Renal cortex interstitium (tissue), 15 donors: ENCODE measurements at places on chromosomes 13 and 19. TPM values are rescaled to one million over a fixed set of nuclear protein-coding genes. Genes with fewer than 3 reads are reported as not detected.

- no peak for DNase-seq
Measured at GRCh38 chr19:47820410-47820809, 1.3 kb upstream of the CRX start.

DNA sequence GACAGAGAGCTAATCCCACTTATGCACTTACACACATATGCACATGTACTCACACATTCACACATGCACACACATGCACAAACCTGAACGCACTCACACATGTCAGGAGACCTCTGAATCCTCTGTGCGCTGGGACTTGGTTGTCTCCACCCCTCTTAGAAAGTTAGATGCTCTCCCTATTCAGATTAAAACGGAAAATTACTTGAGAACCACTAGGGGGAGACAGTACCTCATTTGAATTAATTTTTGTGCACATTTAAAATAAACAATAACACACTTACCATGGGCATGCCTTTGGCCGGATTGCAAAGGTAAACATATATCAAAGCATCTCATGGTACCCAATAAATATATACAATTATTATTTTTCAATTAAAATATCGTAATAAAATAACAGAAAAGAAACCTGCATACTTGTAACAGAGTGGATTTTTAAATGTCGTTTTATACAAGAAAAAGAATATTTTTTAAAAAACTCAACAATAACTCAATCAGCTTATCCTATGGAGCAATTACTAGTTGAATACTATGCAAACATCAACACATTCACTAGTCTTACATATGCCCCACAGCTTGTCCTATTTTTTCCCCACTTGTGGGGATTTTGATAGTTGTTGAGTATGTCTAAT is 9.5 kb upstream of the LILRB4 start:
- DNase-seq, result no peak

- DNase-seq, result no peak
Measured at GRCh38 chr19:2743099-2743498, 3.3 kb upstream of the SLC39A3 start.

GRCh38 chr13:67961331-67961730 is 731.2 kb upstream of the PCDH9 start:
- DNase-seq, result no peak

Gene PEX11G
- 6.0 TPM for polyA plus RNA-seq

Gene FAM124A
- polyA plus RNA-seq, result 4.5 TPM

GRCh38 chr19:4369888-4370260 is 26.5 kb downstream of the MPND start:
- no peak for DNase-seq

- no peak for DNase-seq
Measured at GRCh38 chr13:26896986-26897668, 136.5 kb upstream of the GPR12 start.
